ENCODE measurements at places on chromosomes 12 and 14.

GRCh38 chr12:24922090-24922489 lies 26.8 kb downstream of the BCAT1 start:
- DNase-seq, result no peak

- DNase-seq, result no peak
Observed at GRCh38 chr14:34038358-34039057, 87.6 kb upstream of the EGLN3 start.

DNA sequence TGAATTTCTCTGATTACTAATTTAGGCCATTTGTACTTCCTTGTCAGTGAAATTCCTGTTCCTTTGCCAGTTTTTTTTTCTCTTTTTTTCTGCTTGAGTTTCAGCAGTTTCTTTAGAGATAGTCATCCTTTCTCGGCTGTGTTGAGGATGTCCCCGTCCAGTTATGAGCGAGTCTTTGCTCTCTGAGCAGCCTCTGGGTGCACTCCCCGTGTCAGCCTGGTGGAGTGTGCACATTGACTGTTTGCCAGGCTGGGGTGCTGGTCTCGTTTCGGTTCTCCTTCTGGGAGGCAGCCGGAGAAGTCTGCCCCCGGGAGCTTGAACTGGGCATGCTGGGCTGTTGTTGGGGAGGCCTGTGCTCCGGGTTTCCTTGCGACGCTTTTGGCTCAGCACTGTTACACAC lies 3.0 kb downstream of the PACS2 start:
- no peak for DNase-seq

DNA sequence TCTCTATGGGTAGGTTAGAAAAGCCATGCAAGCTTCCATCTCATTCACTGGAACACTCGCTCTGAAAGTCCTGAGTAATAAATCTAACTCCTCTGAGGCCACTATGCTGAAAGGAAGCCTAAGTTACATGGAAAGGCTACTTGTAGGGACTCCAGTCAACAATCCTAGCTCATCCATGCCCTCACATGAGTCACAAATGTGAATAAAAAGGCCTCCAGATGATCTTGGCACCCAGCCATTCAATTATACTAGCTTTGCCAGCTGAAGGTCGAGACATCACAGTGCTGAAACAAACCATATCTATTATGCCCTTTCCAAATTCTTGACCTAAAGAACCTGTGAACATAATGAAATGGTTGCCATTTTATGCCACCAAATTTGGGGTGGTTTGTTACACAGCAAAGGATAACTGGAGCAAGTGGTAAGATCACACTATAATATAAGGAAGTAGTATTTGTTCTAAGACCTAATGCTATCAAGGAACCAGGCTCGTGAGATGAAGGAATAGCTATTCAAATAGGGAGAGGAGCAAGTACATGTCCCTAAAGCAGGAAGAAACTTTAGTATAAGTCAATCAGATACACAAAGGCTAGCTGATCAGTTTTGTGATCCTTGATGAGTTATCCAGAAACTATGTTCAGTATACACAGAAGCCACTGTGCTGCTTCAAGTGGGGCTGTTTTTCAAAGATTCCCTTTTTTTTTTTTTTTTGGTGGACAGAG lies 142.1 kb downstream of the MED13L start:
- DNase-seq, result no peak
